ENCODE measurements at places on chromosomes 7 and 10.

- DNase-seq: no peak
Measured at GRCh38 chr7:137846827-137847567, at the start of gene DGKI. DGKI (minus strand) TSS chr7:137846974.

GRCh38 chr7:47428052-47428767, 153.7 kb downstream of the TNS3 start:
- DNase-seq: no peak

- no peak for DNase-seq
Measured at GRCh38 chr7:125516194-125516593, 586.6 kb upstream of the POT1 start.

- no peak for DNase-seq
Measured at GRCh38 chr7:137760111-137760510, 86.7 kb downstream of the DGKI start.

- no peak for DNase-seq
Measured at GRCh38 chr7:27661811-27662489, 733 bp downstream of the HIBADH start.

GRCh38 chr7:71851776-71852498, 560.2 kb downstream of the CALN1 start:
- no peak for DNase-seq

GRCh38 chr10:69057951-69058297, 30.0 kb upstream of the SRGN start:
- DNase-seq: no peak

GRCh38 chr7:112757337-112757736, 32.9 kb downstream of the TMEM168 start:
- DNase-seq: no peak

DNA sequence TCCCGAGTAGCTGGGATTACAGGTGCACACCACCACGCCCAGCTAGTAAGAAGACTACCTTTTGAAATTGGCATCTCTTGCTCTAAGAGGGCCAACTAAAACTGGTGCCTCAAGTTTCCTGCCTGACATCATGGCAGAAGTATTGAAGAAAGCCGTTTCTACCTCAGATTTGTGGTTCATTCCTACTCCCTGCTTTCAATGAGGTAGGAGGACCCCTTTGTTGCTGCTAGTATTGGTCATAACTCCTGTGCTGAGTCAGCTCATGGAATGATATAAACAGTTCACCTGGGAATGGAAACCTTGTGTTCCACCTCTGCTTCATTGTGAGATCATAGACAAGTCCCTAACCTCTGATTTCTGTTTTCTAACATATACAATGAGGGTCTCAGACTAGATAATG, 82.8 kb downstream of the CDK6 start:
- no peak for DNase-seq

GRCh38 chr10:76358743-76359395, 927.4 kb downstream of the LRMDA start:
- no peak for DNase-seq

DNA sequence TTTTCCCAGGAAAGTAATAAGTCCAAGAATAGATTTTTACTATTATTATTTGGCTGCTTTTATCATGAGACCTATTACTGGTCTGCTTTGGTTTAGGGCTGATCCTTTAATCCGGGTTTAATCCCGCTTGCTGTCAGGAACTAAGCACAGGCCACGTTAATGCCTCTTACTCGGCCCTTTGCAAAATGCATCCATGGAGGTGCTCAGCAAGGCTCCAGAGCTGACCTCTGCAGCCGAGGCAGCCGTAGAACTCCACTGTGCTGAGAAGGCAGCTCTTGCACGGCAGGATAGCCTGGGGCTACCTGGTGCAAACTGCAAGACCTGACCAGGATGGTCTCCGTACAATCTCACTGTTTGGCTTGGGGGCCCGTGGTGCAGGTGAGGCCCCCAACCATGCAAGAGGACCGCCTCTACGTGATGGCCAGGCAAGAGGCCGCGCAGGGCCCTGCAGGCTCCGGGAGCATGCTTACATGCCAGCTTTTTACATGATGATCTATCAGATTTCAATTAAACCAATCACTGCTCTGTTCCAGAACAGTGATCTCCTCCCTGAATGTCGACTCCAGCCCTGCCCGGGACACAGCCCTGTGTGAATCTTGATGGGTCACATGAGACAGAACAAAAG, 10.4 kb upstream of the CALML3 start:
- DNase-seq: no peak
